ENCODE measurements at places on chromosomes 11 and 22.

DNA sequence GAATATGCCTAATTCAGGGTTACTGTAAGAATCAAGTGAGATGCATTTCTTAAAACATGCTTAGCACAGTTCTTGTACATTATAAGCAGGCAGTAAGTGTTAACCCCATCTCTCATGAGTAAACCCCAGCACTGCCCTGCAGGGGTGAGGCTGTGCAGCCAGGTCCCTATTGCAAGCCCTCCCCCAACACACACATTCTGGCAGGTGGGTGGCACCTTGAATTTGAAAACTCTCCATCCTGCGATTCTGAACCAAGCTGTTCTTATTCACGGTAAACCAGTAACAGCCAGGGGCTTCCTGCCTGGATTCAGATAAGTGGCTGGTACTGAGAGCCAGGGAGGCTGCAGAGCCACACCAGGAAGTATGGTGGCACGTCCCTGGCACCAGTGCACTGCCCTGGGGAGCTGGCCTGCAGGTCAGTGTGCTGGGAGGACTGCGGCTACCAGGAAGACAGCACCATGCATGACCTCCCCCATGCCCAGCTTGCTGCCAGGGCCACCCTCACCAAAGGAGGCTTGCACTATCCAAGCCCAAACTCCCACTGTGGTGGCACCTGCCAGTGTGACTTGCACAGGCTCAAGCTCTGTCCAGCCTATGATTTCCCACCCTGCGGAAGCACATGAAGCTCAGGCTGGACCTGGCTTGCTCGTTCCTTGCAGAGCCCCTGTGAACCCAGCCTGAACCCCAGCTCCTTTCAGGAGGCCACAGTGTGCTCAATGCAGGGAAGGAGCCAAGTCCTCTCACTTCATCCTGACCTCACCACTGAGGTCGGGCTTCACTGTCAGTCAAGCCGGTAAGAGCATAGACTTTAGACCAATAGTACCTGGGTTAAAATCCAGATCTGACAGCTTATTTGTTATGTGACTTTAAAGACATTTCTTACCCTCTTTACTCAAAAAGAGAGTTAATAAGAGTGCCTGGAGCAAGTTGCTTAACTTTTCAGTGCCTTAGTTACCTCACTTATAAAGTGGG is 88.1 kb downstream of the MICAL2 start:
- no peak for DNase-seq

- DNase-seq, result no peak
Measured at GRCh38 chr11:20117291-20117690, 43.0 kb downstream of the DBX1 start.

DNA sequence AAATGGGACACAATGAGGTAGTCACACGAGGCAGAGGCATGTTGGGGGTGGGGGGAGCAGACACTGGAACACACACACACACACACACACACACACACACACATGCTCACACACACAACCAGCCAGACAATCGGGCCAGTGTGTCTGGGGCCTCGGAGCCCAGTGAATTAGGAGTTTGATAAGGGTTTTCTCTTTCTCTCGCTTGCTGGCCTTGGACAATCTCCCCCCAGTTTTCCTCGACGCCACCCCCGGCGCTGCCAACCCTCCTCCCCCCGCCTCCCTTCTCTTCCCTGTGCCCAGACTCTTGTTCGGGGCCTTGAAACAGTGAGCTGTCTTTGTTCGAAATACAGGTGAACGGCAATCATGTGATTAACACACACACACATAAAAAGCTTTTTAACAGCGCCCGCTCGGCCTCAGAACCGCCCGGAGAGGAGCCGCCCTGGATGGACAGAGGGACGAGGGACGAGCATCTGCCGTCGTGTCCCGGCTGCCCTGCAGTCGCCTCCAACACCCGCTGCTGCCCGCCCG is 1.5 kb upstream of the SOX10 start:
- no peak for DNase-seq

DNA sequence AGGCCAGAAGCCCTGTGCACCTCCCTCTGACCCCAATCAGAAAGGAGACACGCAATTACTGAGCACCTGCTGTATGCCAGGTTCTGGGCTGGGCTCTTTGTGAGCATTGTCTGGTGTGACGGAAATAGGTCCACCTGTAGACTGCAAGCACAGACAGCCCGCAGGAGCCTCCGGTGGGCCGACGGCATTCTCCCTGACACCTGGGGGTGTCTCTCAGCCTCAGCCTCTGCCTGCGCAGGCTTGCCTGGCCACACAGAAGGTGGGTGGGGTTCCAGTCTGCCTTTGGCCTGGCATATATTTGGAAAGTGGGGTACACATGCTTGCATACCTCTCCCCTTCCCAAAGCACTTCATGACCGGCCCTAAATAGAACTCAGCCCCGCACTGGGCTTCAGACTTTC is 129.3 kb downstream of the BUD13 start:
- no peak for DNase-seq

- no peak for DNase-seq
Measured at GRCh38 chr11:118911113-118911879, 14.4 kb downstream of the BCL9L start.

DNA sequence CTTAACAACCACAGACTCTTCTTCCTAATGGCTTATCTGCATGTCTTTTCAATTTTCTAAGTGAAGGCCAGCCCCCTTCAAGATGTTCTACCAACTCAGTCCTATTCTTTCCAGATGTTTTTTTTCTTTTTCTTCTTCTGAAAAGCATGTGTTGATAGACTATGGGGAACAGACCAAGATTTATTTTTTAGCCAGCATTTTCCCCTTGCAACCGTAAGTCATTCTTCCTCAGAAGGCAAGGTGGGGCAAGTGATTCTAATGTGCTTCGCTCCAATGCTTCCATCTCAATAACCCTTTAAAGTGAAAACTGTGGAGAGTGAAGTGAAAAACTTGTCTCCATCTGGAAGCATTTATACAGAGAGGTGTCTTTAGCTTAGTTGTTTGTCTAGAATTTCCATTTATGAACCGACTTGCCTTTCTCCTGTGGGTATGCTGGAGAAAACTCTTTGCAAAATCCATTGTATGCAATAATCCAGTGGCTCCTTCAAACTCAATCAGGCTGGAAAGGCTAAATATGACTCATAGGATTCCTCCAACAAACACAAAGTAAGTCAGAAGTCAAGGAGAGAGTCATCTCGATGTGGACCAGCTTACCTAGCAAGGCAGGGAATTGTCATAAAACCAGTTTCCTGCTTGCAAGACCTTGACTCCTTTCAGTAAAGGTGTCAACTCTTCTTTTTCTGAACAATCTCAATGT is 83.7 kb downstream of the MAML2 start:
- DNase-seq, result no peak

GRCh38 chr11:123745764-123746451 is 4.4 kb upstream of the ZNF202 start:
- no peak for DNase-seq

DNA sequence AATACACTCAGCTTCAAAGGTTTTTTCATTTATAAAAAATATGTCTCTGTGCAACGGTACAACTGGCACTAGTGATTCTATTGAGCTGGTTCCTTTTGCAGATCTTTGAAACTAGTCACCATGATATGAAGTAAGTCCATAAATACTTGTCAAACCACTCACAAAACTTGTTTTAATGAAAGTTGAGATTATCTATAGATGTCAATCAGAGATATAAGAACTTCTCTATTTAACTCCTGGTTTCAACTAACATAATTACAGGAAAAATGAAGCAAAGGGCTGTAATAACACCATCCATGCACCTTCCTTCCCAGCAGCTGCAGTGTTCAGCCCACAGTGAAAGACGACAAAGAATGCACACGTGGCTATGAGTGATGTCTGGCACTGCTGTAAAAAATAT is 44.7 kb downstream of the TMEM123 start:
- no peak for DNase-seq

DNA sequence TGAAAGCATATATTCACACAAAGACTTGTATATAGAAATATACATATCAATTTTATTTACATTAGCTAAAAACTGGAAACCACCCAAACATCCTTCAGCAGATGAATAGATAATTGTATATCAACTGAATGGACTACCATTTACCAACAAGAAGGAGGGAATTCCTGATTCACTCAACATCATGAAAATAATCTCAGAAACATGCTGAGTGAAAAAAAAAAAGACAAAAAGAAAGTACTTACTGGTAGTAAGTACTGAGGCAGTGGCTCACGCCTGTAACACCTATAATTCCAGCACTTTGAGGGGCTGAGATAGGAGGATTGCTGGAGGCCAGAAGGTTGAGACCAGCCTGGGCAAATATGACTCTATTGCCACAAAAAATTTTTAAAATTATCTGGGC is 7.4 kb upstream of the IPO7 start:
- DNase-seq, result no peak

GRCh38 chr22:38284042-38284402 is 11.2 kb upstream of the TMEM184B start:
- DNase-seq, result no peak

- no peak for DNase-seq
Measured at GRCh38 chr11:107856180-107856980, 2.2 kb downstream of the SLC35F2 start.

GRCh38 chr11:116184763-116185162 is 588.0 kb downstream of the BUD13 start:
- no peak for DNase-seq

DNA sequence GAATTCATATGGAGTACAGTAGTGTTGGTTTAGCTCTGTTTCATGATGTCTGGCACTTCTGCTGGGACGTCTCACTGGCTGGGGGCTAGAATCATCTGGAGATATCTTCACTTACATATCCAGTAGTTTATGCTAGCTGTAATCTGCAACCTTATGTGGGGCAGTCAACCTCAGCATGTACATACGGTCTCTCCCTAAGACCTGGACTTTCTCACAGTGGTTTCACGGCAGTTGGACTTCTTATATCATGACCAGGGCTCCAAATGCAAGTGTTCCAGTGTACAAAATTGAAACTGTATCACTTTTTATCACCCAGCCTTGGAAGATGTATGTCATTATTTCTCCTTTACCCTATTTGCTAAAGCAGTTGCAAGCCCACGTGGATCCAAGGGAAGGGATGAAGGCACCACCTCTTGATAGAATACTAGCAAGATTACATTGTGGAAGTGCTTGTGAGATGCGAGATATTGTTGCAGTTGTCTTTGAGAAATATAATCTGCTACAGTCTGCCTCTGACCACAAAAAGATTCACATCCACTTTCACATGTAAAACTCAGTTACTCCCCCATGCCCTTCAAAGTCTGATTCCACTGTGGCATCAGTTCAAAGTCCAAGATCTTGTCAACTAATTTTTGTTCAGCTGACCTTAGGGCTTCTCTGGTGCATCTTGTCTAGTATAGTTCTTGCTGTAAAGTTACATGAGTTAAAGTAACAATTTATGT is 316.6 kb upstream of the NCAM1 start:
- DNase-seq, result no peak

DNA sequence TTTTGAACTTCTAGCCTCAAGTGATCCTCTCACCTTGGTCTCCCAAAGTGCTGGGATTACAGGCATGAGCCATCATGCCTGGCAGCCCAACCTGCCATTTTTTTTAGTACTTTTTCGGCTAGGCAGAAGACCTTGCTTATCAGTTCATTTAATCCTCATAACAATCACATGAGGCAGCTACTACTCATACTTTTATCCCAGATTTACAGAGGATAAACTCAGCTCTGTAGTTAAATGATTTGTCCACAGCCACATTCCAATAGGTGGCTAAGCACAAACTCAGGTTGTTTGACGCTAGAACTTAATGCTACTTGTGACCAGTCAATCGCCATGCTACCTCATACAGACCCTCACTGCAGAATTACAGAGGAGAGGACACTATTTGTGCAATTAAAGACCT is 28.1 kb downstream of the SBF2 start:
- DNase-seq, result no peak

DNA sequence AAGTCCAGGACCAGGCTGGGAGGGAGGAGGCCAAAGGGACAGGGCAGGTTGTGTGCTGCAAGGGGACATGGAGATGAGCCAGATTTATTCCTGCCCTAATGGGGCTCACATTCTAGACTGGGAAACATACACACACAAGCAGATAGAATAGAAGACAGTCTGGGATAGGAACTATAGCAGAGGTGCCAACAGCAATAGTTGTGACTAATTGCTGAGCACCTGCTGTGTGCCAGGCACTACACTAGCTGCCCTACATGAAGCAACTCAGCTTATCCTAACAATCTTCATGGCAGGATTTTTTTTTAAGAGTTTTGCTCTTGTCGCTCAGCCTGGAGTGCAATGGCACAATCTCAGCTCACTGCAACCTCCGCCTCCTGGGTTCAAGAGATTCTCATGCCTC is 11.4 kb downstream of the MOGAT2 start:
- DNase-seq, result no peak

GRCh38 chr11:130849215-130849568 is 67.1 kb downstream of the SNX19 start:
- no peak for DNase-seq

- no peak for DNase-seq
Measured at GRCh38 chr11:43328482-43328881, 16.7 kb downstream of the API5 start.

DNA sequence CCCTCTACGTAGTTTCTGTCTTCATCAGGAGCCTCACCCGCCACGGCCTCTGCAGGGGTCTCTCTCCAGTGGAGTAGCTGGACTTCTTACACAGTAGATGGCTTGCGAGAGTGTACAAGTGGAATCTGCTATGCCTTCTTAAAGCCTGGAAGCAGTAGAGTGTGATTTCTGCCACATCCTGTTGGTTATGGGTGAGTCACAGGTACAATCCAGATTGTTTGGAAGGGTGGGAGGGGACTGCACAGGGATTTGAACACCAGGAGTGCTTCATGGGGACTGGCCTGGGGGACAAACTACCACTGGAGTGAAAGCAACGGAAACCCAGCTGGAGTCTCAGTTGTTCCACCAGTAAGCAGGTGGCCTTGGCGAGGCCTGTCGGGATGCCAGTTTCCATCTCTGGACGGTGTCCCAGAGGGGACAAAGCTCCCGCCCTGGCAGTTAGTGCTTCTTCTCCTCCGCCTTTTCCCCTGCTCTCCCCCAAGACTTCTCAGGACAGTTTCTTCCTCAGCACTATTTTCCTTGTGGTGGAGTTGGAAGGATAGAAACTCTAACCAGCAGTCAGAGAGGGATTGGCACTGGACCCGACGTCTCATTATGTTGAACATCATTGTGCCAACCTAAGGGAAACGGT is 85.0 kb upstream of the RCN1 start:
- no peak for DNase-seq
